ENCODE measurements at places on chromosomes 7 and 10.

DNA sequence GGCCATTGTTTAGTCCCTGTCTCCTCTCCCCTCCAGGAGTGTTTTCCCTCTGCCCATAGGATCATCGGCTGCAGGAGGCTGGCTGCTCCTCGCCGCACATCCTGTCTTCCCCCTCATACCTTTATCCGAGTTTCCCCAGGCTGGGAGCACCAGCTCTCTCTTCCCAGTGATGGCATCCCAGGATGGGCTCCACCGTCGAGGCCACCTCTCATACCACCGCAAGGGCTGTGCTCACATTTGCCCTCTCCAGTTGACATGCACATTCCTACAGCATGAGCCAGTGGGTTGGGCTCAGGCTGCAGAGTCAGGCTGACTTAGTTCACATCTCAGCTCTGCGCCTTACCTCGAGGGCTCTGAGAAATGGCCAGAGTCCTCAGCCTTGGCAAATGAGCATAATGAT, 12.1 kb downstream of the HKDC1 start:
- DNase-seq = no peak

DNA sequence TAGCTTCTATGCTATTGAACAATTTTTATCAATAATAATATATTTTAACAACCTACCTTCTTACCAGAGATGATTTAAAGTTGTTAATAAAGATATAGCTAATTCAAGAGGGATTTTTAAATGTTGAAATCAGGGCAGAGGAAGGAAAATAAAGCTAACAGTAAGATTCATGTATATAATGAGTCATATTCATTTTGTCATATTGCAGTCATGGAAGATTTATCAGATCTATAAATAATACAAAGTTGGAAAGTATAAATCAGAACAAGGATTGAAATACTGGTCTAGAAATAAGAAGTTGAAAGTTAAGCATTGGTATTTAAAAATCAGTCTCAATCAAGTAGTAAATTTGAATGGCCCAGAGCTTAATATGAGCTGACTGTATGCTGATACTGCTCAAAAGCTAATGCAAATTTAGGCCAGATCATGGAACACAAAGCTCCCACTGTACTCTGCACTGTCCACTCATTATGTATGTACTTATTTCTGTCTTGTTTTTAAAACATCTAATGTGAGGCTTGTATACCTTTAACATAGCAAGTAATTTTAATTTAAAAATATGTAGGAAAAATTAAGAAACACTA, 196.9 kb downstream of the ZEB1 start:
- DNase-seq = no peak

- DNase-seq = no peak
These were observed 6.6 kb downstream of the PWWP2B start for GRCh38 chr10:132403511-132404168.

- no peak for DNase-seq
These were observed 64.9 kb downstream of the DNAJB9 start for GRCh38 chr7:108634535-108634934.

- no peak for DNase-seq
These were observed 453.4 kb upstream of the AKR1E2 start for GRCh38 chr10:4372601-4373000.

GRCh38 chr10:49314806-49315205, 15.8 kb downstream of the C10orf71 start:
- DNase-seq = no peak

- no peak for DNase-seq
These were observed 205.3 kb downstream of the CHRM2 start for GRCh38 chr7:137073571-137074325.
